Mesothelial cell of epicardium (in vitro differentiated cells): ENCODE measurements at places on chromosomes 12 and 14. TPM values are rescaled to one million over a fixed set of nuclear protein-coding genes. Genes with fewer than 3 reads are reported as not detected.

DNA sequence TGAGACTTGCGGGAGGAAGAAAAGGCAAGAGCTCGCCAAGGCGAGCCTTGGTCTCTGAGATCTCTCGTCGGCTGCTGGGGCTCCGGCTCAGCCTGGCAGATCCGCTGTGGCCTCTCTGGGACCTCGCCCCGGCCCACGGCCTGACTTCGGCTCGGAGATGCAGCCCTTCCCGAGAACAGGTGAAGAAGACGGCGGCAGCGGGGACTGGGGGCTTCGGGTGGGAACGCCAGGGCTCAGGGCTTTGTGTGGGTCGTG lies 6.0 kb upstream of the HOXC9 start:
- no peak for DNase-seq

DNA sequence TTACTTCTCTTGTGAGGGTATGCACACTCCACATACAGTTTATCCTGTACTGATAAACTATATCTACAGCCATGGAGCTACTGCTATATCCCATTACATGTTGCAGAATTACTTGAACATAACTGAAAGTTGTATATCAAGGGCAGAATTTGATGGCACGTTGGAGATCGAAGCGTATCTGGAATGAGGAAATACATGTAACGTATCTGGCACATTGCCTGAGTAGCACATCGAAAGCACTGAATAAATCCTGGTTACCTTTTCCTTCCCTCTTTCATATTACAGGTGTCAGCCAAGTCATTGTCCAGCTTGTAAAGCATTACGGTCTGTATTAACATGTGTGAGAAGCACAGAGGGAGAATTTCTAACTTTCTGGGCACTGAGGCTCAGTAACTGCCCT lies 42.1 kb upstream of the LIN7A start:
- no peak for DNase-seq

- DNase-seq = no peak
These were observed 41.1 kb downstream of the KICS2 start for GRCh38 chr12:64180951-64181350.

GRCh38 chr12:47855502-47855901 lies 35.8 kb upstream of the HDAC7 start:
- no peak for DNase-seq

The FGF6 gene
- total RNA-seq = not detected in 3 replicates

DNA sequence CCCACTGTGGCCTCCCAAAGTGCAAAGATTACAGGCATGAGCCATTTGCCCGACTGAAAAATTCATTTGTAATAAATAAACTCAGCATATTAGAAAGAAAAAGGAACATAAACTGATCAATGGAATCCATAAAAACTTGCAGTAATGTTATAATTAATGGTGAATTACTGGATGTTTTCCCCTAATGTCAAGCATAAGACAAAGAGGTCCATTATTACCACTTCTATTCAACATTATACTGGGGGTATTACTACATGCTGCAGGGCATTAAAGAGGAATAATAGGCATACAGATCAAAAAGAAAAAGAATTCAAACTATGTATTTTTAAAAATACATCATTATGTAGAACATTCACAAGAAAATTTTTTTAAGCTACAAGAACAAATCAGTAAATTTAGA lies 926.8 kb downstream of the LRFN5 start:
- no peak for DNase-seq

The GPRC5D gene
- not detected in 3 replicates for total RNA-seq

DNA sequence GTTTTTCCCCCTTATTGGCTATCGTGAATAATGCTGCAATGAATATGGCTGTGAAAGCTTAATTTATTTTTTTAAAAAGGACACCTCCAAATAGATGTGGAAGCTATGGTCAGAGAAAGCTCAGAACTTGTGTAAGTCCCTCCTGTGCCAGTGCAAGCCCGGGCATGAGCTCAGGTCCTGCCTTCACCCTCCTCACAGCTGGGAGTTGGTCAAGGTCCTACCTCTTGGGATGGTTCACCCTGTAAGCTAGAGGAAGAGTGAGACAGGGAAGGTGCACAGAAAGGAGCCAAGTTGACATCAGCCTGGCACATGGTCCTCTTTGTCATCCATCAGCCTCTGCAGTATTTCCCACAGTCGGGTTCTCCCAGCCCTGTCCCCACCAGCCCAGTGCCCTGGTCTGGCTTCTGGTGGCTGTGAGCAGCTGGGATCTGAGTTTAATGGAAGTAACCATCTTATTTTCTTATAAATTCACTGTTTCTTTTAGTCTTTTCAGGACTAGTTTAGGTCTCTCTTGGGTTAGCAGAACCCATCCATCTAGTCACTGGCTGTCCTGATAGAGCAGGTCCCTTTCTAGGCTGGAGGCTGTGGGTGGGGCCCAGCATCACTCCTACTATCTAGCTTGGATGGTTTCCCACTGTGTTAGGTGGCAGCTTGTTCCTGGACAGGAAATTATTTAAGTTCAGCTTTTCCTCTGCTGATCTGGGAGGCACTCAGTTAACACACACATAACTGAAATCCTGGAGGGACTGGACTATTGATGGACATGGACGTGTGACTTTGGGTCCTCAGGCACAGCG lies 11.8 kb upstream of the PLEKHG3 start:
- DNase-seq = no peak

DNA sequence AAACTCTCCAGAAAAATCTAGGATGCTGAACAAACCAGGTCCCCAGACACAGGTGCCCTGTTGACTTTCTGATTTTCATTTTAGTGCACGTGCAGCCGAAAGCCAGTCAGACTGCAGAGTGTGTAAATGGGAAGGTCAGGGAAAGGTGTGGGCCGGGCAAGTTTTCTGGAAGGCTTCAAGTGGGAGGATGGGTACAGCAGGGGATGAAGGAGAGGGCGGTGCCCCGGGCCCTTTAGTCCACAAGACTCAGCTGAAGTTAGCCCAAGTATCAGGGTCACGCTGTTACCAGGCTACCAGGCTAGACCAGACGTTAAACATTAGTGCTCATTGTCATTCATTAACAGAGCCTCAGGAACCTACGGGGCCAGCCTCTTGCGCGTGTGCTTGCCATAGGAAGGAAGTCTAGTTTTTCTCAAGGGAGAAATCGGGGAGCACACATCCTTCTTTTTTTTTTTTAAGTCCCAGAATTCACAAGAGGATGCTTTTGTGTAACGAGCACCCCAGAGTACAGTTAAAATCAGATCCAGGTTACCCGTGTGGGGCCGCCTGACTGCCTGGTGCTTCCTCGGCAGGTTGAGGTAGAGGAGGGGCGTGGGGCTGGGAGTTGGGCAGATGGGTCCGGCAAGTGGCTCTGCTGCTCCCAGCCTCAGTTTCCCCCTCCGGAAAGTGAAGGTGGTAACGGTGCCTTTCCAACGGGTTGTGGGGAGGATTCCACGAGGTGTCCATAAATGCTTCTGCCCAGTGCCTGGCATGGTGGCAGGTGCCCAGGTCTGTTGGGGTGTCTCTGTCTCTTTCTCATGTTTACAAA lies 19.1 kb downstream of the BCL7A start:
- DNase-seq = no peak

DNA sequence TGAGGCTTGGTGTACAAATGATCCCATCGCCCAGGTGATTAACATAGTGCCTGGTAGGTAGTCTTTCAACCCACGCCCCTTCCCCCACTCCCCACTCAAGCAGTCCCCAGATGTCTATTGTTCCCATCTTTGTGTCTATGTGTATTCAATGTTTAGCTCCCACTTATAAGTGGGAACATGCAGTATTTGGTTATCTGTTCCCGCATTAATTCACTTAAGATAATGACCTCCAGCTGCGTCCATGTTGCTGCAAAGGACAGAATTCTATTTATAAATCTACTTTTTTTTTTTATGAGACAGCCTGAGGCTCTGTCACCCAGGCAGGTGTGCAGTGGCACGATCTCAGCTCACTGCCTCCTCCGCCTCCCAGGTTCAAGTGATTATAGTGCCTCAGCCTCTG lies 15.7 kb downstream of the SPX start:
- no peak for DNase-seq

DNA sequence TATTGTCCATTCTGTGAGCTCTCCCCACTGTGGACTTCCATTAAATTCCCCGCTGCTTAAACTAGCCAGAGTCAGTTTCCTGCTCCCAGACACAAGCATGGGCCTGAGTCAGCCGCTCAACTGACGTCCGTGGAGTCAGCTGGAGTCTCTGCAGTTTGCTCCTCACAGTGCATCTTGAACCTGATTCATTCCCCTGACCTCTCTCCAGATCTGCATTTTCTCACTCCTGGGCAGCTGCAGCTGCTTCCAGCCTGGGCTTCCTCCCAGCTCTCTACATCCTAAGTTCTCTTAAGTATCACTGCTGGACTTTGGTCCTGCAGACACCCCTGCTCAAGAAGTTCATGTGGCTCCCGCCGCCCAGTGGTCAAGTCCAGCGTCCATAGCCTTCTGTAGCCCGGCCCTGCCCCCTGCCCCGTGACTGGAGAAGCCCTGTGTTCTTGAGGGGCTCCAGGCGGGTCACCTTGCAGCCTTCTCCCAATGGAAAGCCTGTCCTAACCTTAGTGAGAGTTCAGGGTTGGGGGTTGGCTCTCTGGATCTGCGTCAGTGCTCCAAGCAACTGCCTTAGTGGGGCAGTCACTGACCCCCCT lies 20.0 kb downstream of the NFKBIA start:
- DNase-seq = no peak

GRCh38 chr12:59574406-59574805 lies 21.4 kb upstream of the SLC16A7 start:
- DNase-seq = no peak

The PPP1R1A gene
- 0.54 to 1.0 TPM (median 0.76 TPM) in 3 replicates for total RNA-seq

GRCh38 chr14:50874757-50875156 lies 2.9 kb downstream of the ABHD12B start:
- no peak for DNase-seq

DNA sequence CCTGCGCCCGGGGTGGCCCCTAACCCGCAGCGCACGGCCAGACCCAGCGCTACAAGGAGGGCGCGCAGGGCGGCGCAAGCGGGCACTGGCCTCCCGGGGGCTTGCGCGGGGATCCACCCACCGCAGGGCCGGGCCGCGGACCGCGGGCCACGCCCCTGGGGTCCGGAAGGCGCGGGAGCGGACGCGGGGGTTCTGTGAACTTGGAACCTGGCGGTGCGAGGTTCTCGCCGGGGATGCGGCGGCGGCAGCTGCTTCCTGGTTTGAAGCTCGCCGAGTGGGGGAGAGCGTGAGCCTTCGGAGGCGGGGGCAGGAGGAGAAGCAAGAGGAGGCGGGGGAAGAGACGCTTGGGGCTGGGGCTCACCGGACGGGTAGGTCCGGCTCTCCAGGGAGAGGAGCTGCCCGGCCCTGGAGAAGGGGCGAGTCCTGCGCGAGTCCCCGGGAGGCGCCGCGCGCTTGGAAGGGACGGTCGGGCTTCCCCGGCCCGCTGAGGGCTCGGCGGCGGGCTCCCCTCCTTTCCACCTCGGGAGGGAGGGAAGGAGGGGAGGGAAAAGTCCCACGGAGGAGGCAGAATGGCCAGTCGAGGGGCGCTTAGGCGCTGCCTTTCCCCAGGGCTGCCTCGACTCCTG lies at the start of gene PRKCH:
Gene PRKCH (plus strand): TSS at position 195 of the 626 bp plus-strand sequence. CDS start 523 bp downstream, outside the sequence.
- DNase-seq = peak; percentile 74

The TEAD4 gene
- 32.0 to 39.0 TPM (median 32.3 TPM) in 3 replicates for total RNA-seq
